Caco-2 (cell line): ENCODE measurements at places on chromosomes 1 and 21.

DNA sequence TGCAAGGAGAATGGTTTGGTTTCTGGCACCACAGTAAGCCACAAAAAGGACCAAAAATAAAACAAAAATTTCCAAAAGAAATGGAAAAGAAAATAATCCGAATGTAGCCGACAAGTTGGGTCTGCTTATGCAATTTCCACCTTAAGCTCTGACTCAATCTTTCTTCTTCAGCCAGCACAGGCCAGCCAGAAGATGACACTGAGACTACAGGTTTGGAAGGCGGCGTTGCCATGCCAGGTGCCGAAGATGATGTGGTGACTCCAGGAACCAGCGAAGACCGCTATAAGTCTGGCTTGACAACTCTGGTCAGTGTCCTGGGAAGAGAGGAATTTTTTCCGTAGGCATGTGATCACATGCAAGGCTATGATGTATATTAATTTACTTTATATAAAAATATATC is 23.4 kb downstream of the PDPN start:
- no peak for DNase-seq

- DNase-seq = no peak
Observed at GRCh38 chr1:182286761-182287160, 104.8 kb downstream of the GLUL start.

DNA sequence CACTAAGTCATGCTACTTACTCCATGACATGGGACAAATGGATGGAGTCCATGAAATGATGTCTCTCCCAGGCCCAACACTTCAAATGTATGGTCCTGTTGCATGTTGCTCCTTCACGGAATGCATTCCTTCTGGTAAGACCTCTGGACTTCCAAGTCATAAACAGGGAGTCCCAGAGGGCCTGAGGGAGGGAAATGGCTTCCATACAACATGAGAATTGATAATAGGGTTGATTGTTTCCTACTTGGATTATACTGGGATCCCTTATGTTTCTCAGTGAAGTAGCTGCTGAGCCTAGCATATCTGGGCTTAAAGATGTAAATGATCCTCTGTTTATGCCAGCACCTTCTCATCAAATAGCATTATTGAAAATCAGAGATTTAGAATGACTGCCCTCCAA is 104.2 kb upstream of the MAGI3 start:
- no peak for DNase-seq

GRCh38 chr1:3175486-3175885 is 106.5 kb downstream of the PRDM16 start:
- DNase-seq = no peak

GRCh38 chr1:20200966-20201365 is 14.6 kb upstream of the PLA2G2C start:
- DNase-seq = no peak

- no peak for DNase-seq
Observed at GRCh38 chr1:193264313-193265065, 78.1 kb upstream of the B3GALT2 start.

- DNase-seq = no peak
Observed at GRCh38 chr1:56509713-56510641, 69.4 kb downstream of the PLPP3 start.

GRCh38 chr21:45872902-45873301 is 108.7 kb upstream of the COL6A1 start:
- DNase-seq = no peak

- no peak for DNase-seq
Observed at GRCh38 chr1:242240691-242241090, 241.8 kb upstream of the MAP1LC3C start.

GRCh38 chr21:46264690-46265144 is 20.7 kb downstream of the MCM3AP start:
- no peak for DNase-seq

DNA sequence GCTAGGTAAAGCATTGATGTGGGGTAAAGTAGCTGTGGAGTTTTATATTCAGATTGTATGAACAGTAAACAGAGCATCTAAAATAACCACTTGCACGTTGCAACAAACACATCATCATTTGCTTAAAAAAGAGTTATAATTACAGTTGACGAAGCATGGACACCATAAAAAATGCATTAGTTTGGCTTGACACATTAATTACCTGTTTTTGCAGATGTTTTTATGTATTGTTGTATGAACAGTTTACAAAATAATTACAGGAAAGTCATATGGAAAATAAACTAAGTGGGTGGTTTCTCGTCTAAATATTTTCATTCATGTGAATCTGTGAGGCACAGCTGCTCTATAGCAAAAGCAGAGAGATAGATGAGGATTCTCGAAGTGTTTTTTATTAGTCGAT is 108.3 kb downstream of the RPS6KC1 start:
- no peak for DNase-seq

DNA sequence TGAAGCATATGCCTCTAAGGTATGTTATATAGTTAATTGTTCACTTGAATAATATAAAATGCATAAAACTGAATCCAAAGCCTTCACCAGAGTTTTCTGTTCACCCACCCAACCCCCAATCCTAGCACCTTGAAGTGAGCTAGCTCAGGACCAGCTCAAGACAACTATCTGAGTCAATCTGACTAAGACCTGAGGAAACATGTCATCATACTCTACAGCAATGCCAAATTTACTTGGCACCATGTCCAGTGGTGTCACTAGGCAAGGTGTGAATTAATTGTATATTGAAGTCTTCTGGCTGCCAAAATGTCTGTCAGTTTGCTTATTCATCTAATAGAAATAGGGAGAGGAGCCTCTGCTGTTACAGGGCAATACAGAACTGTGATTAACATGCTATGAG is 3.8 kb downstream of the DNASE2B start:
- DNase-seq = no peak

DNA sequence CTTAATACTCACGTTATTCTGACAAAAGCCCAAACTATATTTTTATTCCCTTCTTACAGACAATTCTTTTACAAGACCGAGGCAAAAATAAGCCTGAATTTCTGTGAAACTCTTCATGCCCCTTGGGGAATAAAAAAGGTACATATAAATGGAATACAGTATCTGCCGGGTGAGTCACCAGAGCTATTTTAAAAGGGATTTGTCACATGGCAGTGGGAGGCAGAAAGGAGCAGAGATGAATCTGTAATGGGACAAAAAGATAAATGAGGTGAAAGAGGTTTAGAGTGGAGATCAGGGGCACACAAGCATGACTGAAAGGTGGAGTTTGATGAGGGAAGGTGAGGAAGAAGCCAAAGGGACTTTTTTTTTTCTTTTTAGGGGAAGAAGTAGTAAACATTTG is 8.8 kb downstream of the XCL1 start:
- no peak for DNase-seq

GRCh38 chr21:41124641-41125201 is 43.2 kb upstream of the BACE2 start:
- DNase-seq = no peak

GRCh38 chr21:30382201-30382600 is 10.1 kb upstream of the KRTAP13-2 start:
- no peak for DNase-seq

- peak; percentile 42 for DNase-seq
Observed at GRCh38 chr1:107750364-107750959, 214.5 kb downstream of the VAV3 start.

DNA sequence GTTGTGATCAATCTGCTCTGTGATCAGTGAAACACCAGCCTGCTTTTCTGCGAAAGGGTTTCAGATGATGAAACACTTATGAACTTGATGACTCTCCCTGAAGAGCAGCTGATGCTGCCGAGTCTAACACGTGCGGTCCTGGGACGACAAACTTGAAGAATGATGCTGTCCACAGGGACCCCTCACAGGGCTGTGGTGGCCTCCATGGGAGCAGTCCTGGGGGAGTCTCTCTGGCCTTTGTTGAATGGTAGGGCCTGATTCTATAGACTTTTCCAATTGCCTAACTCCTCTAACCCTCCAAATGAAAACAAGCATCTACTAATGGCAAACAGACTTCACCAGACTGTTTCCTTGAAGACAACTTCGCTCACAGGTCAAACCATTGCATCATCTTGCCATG is at the start of gene OR2T10:
TSS of gene OR2T10 (minus strand) at position 112 of the 400 bp plus-strand sequence. CDS start 3,932 bp downstream, outside the sequence.
- DNase-seq = no peak

DNA sequence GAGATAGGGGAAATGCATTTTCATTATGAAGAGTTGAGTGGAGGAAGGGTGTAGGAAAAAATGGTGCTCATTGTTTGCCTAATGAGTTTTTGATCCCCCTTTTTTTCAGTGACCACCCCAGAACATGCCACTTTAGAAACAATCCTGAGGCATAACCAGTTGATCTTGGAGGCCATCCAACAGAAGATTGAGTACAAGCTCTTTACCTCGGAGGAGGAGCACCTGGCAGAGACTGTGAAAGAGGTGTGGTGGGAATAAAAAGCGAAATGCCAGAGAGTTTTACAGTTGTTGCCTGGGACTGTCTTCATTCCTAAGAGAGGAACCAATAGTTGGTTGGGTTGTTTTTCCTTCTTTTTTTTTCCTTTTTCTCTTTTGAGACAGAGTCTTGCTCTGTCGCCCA is 54.3 kb upstream of the EPHA8 start:
- no peak for DNase-seq

DNA sequence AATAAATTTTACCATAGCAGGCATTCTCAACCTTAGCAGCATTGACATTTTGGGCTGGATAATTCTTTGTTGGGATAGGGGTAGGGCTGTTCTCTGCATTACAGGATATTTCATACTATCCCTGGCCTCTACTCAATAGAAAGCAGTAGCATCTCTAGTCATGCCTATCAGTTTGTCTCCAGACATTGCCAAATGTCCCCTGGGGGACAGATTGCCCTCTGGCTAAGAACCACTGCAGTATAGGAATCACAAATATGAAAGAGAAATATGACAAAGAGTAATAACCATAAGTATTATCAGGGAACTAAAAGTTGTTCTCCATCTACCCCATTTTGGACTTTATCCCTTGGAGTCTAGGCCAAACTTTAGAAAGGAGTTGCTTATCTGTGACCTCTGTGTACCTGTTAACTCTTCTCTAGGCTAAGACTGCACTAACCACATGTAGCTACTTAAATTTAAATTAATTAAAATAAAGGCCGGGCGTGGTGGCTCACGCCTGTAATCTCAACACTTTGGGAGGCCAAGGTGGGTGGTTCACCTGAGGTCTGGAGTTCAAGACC is 76.1 kb downstream of the AGO3 start:
- DNase-seq = no peak

- peak; percentile 61 for DNase-seq
Observed at GRCh38 chr1:152141971-152142584, 16.9 kb downstream of the RPTN start.

- no peak for DNase-seq
Observed at GRCh38 chr1:15540186-15540585, 13.5 kb downstream of the DNAJC16 start.

DNA sequence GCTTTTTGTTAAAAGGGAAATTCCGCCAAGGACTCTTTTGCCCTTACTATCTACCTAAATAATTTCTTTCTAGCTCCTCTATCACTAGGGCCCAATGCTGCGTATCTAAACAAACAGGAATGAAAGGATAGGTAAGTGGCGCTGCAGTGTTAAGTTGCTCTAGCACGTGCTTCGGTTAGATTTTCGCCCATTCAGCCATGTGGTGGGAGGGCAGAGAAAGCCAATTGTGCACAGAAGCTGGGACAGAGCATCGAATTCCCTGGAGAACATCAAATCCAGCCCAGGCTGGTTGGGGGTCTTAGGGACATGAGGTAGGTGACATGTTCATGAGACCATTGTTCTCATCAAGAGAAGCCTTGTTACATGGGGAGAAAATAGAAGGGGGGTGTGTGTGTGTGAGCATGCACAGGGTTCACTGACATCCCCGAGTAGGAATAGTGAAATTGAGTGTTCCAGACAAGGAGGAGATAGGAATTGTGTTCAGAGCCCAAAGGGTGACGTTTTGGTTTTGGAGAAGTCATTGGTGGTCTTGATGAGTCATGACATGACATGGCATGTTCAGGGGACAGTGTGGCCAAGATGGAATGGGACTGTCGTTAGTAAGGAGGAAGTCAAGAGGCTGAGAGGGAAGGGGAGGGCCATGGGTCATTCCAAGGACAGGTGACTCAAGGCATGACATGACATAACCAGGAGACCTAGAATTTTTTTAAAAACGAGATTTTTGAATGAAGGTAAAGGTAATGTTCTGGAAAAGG is 107.1 kb downstream of the TLR5 start:
- DNase-seq = no peak

- no peak for DNase-seq
Observed at GRCh38 chr1:231679109-231679508, 52.5 kb downstream of the DISC1 start.

DNA sequence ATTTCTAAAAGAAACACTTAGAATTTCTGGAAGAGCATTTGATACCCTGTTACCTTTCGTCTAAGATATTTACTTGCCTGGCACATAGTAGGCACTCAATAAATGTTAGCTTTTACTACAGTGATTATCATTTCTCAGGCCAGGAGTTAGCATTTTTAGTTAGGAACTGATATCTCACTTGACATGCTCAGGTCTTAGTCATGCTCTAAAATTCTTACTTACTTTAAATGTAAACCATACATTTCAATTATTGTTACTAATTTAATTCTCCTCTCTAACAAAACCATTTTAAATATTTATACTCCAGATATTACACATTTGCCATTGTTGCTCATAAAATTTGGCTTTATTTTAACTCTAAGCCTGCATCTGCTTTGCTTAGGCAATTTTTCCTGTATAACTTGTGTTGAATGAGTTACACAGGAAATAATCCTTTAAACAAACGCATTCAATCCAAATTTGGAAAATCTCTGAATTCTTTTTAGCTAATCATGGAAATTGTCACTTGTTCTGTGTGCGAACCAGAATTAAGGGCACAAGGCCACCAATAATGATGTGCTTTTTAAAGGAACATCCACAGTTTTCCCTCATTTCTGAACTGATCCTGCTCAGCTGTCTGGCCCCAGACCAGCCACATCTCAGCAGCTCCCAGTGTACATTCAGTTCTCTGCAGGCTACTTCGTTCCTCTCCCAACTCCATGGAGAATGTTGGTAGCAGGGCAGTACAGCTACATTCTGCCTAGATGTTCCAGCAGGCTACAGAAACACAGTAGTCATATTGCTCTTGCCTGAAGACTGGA is 15.6 kb downstream of the NIBAN1 start:
- no peak for DNase-seq

DNA sequence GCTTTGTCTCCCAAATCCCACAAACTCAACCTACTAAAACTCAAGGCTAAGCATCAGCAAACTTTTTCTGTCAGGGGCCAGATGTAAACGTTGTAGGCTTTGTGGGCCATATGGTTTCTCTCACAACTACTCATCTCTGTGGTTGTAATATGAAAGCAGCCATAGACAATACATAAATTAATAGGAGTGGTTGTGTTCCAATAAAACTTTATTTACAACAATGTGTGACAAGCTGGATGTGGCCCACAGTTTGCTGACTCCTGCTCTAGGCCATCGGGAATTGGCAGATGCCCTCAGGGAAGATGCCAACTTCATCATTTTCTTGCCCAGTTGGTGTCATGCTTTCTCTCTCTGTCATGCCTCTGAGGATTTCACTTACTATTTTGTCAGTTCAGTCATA is 17.5 kb upstream of the ERRFI1 start:
- DNase-seq = no peak

DNA sequence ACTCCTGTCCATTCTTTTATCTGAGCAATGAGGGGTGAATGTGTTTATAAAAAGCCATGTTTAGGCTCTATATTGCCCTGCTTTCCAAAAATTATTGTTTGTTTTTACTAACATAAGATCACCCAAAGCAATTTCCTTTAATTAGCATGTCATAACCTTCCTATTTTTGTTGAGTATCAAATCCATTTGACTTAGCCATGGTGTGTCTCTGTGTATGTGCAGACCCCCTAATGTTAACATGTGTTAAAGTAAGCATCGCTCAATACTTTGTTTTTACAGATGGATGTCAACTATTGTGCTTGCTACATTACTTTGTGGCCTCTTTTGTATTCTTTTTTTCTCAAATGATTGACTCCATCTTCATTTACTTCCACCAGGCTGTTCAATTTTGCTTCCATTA is 585.4 kb downstream of the USP25 start:
- DNase-seq = no peak

- DNase-seq = no peak
Observed at GRCh38 chr1:86345042-86345441, 51.1 kb downstream of the ODF2L start.
